Kidney (tissue), 22 donors: ENCODE measurements at places on chromosomes 7 and 10. TPM values are rescaled to one million over a fixed set of nuclear protein-coding genes. Genes with fewer than 3 reads are reported as not detected.
A peak's percentile ranks its signal among the peaks of the same experiment; 100 is the strongest.

GRCh38 chr7:149690688-149691446, 82.5 kb downstream of the ZNF467 start:
- peak; percentile 59 for DNase-seq
- H3K4me1 ChIP-seq, result no peaks in the 10 kb centered on the region
- peaks cover 14% of the 10 kb centered on the region for H3K27me3 ChIP-seq
- no peak overlapping the region for H3K27ac ChIP-seq
- no peak overlapping the region for H3K4me3 ChIP-seq
- H3K36me3 ChIP-seq, result no peaks in the 10 kb centered on the region

GRCh38 chr10:53570221-53570620, 797.6 kb upstream of the MBL2 start:
- no peak overlapping the region for H3K4me3 ChIP-seq
- no peaks in the 10 kb centered on the region for H3K4me1 ChIP-seq
- no peak overlapping the region for H3K27ac ChIP-seq
- H3K36me3 ChIP-seq, result no peaks in the 10 kb centered on the region

GRCh38 chr10:69645296-69646184, 15.5 kb downstream of the FAM241B start:
- DNase-seq, result peak; percentile 50
- H3K36me3 ChIP-seq, result no peaks in the 10 kb centered on the region
- H3K4me1 ChIP-seq, result no peaks in the 10 kb centered on the region
- no peak overlapping the region for H3K4me3 ChIP-seq
- no peak overlapping the region for H3K27ac ChIP-seq
- H3K27me3 ChIP-seq, result no peaks in the 10 kb centered on the region

DNA sequence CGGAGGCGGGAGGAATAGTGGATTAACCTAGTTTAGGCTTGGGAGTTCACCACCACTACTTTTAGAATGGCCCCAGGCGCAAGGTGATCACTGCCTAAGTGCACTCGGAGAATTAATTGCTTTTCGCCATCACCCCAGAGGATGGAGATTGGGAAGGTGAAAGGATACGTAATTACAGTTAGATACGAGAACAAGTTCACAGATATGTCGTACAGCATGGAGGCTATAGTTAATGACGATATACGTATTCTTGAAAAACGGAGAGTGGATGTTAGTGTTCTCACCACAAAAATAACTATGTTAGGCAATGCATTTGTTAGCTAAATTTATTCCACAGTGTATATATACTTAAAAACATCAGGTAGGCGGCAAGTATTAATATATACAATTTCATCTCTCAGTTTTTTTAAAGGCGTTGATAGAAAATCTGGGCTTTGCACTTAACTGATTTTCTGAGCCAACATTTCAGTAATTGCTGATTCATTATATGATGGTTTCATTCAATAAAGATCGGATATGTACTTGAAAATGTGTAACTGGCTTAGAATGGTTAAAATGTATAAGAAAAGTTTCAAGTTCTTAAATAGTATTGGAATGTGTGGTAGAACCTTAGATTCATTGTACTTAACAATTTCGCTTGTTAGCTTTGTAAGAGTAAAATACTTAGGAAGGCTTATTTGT, 683 bp downstream of the CDC123 start:
- peaks cover 4% of the 10 kb centered on the region for H3K36me3 ChIP-seq

The ZNRF2 gene
- polyA plus RNA-seq, result 16.2 TPM

The HMX3 gene
- polyA plus RNA-seq, result not detected
